Transverse colon (tissue), 4 donors: ENCODE measurements at places on chromosomes 6 and 20. TPM values are rescaled to one million over a fixed set of nuclear protein-coding genes. Genes with fewer than 3 reads are reported as not detected.

The SYNE1 gene
- 49.4 TPM for total RNA-seq

DNA sequence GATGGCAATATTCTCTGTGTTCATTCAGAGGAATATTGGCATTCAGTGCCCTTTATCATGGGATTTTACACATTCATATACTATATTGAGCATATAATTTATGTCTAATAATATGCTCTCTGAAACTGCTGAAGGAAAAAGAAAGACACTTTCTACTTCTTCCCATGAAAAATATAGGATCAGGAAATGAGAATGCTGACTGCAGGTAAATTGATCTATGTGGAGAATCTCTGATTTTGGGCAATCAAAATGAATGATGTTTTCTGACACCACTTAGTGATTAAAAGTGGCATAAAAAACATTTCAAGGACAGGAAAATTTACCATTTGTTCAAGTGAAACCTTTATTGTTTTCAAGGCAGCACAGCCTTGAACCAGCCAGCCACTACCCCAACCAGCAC lies 260.1 kb upstream of the STXBP5 start:
- DNase-seq = no peak

The VARS2 gene
- total RNA-seq = 23.2 TPM

The SLPI gene
- 16.1 TPM for total RNA-seq

- no peak for DNase-seq
These were observed 20.1 kb downstream of the CENPW start for GRCh38 chr6:126359936-126360537.

- no peak for DNase-seq
These were observed 4.5 kb downstream of the NCOA6 start for GRCh38 chr20:34820805-34821578.
